ENCODE measurements at places on chromosomes 5 and 9.

- DNase-seq, result peak; percentile 70
Measured at GRCh38 chr5:89255845-89256463, 373.0 kb upstream of the MEF2C start.

- no peak for DNase-seq
Measured at GRCh38 chr9:94772639-94773303, 46.3 kb downstream of the AOPEP start.

- no peak for DNase-seq
Measured at GRCh38 chr5:59579101-59579823, 314.3 kb downstream of the PDE4D start.

GRCh38 chr5:91293131-91293530, 90.0 kb downstream of the ARRDC3 start:
- DNase-seq, result no peak

- DNase-seq, result peak; percentile 24
Measured at GRCh38 chr5:31133488-31133887, 60.0 kb upstream of the CDH6 start.

DNA sequence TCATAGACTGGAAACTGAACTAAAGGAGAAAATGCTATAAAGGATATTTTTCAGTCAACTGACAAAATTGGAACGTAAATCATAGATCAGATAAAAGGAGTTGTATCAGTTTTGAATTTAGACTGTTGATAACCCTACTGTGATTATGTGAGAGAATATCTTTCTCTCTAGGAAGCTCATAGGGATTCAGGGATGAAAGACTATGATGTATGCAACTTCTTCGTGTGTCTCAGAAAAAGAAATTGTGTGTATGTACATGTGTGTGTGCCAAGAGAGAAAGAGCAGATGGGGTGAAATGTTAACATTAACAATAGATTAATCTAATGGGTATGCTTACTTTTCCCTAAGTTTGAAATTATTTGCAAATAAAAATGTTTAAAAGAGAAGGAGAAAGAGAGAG, 30.7 kb upstream of the C5orf58 start:
- no peak for DNase-seq

DNA sequence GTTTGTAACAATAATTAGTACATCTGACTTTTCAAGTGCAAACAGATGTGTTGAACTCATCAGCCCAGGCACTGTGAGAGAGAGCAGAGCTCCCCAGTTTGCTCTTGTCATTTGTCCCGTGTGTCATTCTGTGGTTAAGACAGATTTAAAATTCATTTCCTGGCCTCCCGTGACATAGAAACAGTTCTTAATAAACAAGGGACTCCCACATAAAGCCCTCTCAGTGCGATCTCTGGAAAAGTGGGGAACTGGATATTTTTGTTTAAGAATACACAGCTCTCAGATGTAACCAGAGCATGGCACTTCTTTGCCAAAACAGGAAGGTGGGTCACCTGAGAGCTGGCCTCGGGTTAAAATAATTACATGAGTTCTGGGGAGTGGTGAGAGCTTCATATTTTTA, 58.6 kb downstream of the PRKACG start:
- no peak for DNase-seq

GRCh38 chr5:135721548-135722090, 112.8 kb upstream of the SLC25A48 start:
- DNase-seq, result no peak

- DNase-seq, result no peak
Measured at GRCh38 chr5:9534881-9535517, 10.9 kb downstream of the SEMA5A start.

- no peak for DNase-seq
Measured at GRCh38 chr9:32092031-32092430, 292.4 kb upstream of the ACO1 start.

DNA sequence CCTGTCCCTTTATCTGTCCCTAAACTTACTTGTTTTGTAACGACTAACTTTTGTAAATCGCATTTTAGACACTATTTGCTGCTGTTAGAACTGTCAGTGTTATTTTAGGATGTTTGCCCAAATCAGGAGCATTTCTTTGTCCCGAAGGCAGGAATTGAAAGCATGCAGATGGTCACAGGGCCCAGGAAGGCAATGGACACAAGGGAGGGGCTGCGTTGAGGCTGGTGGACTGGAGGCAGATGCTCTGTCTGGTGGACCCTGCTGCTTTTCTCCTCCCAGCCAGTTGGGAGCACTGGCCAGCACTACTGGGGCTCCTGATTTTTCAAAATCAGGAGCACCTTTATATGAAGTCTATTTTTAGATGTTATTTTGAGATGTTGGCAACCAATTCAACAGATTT, 31.7 kb downstream of the DOCK2 start:
- peak; percentile 11 for DNase-seq

GRCh38 chr5:163347671-163348070, 89.7 kb upstream of the CCNG1 start:
- DNase-seq, result peak; percentile 24

DNA sequence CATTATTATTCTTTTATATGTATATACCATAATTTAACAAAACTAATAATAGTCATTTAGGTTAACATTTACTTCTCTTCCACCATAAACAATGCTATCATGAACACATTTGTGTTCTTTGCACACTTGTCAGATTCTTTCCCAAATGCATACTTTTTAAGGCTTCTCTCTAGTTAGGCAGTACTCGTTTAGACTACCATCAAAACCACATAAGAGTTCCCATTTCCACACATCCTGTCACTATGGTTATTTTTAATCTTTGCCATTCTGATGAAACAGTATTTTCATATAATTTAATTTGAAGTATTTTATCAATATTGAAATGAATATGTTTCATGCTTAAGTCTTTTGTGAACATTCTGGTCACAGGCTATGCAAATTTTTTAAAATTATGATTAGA, 15.1 kb downstream of the DROSHA start:
- no peak for DNase-seq

GRCh38 chr5:114434396-114435219, 72.7 kb downstream of the KCNN2 start:
- DNase-seq, result no peak

DNA sequence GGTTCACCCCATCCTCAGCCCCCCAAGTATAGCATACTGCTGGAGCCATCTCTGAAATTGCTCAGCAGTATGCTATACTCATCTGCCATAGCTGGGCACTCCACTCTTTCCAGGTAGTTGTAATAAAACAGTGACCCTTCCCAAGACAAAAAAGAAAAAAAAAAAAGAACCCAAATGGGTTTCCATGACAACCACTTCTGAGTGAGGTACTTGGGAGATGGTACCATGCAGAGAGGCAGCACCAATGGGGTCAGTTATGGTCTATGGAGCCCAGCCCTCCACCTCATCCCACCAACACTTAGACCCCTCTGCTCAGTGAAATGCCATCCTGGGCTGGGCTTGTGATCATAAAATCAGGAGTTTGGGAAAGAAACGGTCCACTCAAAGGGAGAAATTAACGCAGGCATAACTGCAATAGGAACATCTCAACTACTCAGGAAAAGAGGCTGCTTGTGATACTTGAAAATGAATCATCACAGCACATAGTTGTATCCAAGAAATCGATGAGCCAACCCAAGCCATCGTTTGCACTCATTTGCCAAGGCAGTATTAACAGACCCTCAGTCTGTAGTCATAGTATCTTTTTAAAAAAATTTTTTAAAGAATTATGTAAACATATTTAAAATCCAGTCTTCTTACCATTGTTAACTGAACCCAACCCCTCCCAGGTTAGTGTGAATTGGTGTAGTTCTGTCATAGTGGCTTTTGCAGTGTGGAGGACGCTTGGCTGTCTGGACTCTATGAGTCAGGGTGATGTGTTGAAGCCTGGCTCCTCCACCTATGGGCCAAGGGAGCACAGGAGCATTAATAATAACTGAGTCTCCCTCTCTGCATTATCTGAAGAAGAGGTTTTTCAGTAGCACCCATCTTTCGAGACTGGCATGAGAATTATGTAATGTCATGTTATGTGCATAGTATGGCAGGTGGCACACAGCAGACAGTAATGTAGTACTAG, 402.7 kb downstream of the SPOCK1 start:
- DNase-seq, result no peak

- DNase-seq, result no peak
Measured at GRCh38 chr9:120284821-120285220, 295.1 kb downstream of the CDK5RAP2 start.

DNA sequence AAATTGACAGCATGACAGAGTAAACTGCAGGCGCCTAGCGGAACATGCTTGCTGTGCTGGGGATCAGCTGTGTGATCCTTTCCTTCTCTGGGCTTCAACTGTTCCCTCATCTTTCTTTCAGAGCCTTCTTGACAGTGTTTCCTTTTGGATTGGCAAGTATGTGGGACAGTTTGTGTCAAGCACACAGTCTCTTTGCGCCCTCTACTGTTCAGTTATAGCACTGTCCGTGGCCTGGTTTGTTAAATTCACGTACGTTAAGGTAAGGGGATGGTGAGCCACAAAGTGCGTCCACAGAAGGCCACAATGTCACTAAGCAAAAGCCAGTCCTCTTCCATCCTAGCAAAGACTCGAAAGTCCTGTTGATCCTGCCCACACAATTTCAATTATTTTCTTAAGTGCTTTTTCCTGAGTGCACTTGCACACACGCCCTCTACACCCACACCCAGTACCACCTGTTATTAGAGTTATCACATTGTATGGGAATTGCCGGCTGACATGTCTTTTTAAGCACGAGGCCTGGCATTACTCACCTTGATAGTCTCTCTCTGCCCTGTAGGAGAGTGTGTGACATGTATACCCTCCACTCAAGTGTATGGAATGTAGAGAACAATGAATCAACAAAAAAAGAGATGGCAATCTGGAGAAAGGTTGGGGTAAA, 22.5 kb upstream of the PTPN3 start:
- DNase-seq, result peak; percentile 46

DNA sequence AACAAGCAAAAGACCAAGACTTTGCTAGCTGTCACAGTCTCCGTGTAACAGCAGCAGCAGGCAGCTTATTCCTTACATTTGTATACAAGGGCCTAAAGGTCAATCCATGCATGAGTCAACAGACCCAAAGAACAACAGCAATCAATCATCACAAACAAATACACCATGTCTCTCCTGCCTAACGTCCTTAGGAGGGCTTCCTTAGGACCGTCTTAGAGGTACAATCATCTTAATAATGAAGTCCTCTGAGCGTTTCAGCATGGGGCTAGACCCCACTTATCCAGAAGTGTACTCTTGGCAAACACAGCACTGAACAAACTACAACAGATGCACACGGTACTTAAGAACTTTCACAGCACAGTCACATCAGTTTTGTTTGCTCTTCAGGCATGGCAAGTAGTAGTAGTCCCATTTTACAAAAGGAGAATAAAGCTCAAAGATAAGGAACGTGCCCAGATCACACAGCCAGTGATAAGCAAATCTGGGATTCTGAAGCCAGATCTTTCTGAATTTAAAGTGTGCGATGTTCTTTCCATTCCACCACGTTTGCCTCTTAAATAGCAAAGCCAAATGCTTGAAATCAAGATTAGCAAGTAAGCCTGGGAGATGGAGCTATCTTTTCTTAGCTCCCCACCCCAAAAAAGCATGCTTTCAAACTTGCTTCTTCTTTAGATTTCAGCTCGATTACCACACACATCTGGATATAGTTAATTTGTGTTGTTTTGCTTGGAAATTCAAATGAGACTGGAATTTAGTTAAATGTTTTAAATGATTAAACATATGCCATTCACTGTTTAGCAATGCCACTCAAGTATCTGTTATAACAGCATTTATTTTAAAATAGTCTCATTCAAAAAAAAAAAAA, 24.2 kb downstream of the PSMB7 start:
- peak; percentile 78 for DNase-seq

GRCh38 chr5:59380350-59380951, 513.1 kb downstream of the PDE4D start:
- peak; percentile 94 for DNase-seq

GRCh38 chr5:113283558-113283957, 151.2 kb downstream of the TSSK1B start:
- DNase-seq, result no peak

DNA sequence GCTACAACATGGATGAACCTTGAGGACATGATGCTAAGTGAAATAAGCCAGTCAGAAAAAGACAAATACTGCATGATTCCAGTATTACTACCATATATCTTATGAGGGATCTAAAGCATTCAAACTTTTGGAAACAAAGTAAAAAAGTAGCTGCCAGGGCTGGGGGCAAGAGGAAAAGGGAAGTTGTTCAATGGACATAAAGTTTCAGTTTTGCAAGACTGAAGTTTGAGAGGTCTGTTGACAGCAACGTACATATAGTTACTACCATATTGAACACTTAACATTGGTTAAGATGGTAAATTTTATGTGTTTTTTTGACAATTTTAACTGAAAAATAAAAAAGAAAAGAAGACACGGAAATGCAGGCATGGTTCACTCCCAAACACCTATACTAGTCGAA, 77.6 kb downstream of the MAPKAP1 start:
- DNase-seq, result no peak

DNA sequence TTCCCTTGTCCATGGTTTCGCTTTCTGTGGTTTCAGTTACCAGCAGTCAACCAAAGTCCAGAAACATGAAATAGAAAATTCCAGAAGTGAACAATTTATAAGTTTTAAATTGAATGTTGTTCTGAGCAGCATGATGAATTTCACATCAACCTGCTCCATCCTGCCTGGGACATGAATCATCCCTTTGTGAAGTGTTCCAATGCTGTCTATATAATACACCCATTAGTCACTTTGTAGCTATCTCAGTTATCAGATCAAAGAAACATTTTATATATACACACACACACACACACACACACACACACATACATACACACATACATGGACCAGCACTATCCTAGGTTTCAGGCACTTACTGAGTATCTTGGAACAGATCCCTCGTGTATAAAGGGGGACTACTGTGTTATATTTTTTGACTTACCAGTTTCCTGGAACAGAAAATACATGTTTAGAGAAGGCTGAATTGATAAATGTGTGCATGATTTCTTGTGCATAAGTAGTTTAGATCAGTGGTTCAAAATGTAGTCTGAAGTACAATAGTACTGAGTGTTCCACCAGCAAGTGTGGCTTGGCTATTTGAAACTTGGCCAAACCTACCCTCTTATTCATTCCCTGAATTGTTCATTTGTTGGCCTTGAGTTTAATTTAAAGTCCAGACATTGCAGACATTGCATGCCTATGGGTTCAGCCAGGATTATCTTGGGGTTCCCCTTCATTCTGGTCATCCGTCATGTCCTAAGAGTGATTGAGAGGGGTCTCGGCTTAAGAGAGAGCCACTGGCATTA, 510.0 kb downstream of the GADD45G start:
- no peak for DNase-seq

GRCh38 chr5:6607559-6607936, 25.3 kb downstream of the NSUN2 start:
- DNase-seq, result no peak

- DNase-seq, result no peak
Measured at GRCh38 chr5:7419846-7420245, 23.9 kb downstream of the ADCY2 start.

DNA sequence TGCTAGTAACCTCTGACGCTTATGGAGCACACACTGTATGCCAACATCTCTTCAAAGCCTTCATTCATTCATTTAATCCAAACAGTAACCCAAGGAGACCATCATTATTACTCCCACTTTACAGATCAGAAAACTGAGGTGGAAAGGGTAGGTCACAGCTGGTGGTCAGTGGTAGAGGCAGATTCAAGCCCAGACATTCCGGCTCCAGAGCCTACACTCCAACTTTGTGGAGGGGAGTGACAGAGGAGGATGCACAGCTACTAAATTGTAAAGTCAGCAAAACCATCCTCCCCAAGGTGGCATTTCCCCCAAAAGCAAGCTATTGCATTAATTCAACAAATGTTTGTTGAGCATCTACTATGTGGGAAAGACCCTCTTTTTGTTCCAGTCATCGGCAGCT, 110.5 kb upstream of the CPEB4 start:
- DNase-seq, result no peak

- DNase-seq, result no peak
Measured at GRCh38 chr9:111433082-111433481, 51.1 kb downstream of the ECPAS start.
